ENCODE measurements at places on chromosomes 16 and 17. TPM values are rescaled to one million over a fixed set of nuclear protein-coding genes. Genes with fewer than 3 reads are reported as not detected.

DNA sequence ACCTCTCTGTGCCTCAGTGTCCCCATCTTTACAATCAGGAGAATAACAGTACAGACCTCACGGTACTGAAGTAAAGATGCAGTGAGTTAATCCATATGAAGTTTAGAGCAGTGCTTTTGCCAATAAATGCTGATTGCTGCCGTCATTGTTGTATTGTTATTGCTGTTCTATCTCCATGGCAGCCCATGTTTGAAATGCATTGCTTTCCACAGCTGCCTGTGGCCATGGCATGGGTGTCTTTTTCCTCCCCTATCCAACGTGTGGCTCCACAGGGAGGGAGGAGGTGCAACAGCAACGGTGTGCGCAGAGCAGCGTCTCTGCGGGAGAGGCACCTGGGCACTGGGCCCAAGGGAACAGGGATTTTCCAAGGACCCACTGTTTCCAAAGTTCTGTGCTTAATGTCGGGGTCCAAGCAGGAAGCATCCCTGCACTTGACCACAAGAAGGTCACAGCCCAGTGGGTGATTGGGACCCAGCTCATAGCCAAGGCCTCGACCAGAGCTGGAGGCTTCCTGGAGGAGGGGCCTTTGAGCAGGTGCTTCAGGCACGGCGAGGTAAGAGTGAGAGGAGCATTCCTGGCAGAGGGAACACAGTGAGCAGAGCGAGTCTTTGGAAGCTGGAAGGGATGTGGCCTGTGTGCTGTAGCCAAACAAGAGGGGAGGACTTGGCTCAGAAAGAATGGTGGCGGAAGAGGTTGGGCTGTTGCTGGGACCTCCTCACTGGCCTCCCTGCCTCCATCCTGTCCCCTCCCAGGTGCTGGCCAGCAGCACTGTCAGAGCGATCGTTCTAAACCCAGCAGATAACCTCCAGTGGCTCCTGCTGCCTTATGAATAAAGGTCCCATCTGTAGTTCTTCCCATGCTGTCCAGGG, 3.9 kb downstream of the RAI1 start:
- DNase-seq: no peak

The C1QTNF8 gene
- total RNA-seq: not detected

DNA sequence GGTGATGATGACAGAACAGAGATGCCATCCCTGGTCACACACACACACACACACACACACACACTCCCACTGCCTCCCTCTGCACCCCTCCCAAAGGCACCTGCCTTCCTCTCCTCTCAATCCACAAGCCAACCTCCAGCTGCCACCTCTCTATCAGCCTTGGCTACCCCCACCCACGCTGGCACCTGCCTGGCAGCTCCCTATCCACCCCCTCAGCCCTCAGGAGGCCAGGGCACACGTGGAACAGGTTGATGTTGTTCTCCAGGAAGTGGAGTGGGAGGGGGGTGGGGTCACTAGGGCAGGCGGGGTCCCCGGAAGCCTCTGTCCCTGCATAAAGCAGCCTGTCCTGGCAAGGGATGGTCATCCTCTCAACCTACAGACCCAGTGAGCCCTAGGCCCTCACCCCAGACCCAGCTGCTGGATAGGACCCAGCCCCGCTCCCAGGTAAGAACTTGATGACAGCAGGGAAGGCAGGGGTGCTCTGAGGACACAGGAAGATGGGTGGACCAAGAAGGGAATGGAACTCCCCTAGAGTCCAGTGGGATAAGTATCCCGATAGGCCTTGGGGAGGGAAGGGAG, at the start of gene GSDMA:
TSS of gene GSDMA (plus strand) at position 363 of the 579 bp plus-strand sequence. CDS start 2,684 bp downstream, outside the sequence.
- no peak for DNase-seq

GRCh38 chr17:48246612-48247011, 139.0 kb downstream of the SNX11 start:
- no peak for DNase-seq

DNA sequence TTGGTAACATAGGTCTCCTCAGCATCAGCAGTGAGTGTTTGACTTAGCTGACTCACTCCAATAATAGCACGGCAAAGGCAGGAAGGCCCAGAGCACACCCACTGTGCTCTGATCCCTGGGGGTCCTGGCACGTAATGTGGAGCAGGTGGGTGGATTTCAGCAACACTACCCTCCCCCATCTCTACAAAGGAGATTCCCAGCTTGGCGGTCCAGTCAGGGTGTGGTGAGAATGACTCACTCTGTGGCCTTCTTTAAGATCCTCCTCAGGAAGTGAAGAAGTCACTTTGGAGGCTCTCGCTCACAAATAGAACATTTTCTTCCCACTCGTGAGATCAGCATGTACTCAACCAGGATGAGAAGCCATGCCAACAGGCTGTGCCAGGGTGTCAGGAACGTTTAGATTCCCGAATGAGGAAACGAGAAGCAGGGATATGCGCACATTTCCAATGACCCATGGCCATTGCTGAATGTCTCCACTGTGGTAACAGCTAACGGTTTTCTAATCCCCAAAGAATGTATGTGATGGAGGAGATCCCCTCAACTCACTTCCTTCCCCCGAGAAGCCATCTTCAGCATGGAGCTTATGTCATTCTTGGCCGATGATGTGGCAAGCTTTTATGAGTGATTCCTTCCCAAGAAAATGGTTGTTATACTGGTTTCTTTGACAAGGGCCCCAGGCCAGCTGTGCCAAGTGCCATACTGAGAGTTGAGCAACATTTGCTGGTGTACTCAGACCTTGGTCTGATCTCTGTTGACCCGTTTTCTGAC, 365.2 kb downstream of the C16orf95 start:
- DNase-seq: no peak

GRCh38 chr16:89624777-89625761, 11.6 kb downstream of the DPEP1 start:
- no peak for DNase-seq

DNA sequence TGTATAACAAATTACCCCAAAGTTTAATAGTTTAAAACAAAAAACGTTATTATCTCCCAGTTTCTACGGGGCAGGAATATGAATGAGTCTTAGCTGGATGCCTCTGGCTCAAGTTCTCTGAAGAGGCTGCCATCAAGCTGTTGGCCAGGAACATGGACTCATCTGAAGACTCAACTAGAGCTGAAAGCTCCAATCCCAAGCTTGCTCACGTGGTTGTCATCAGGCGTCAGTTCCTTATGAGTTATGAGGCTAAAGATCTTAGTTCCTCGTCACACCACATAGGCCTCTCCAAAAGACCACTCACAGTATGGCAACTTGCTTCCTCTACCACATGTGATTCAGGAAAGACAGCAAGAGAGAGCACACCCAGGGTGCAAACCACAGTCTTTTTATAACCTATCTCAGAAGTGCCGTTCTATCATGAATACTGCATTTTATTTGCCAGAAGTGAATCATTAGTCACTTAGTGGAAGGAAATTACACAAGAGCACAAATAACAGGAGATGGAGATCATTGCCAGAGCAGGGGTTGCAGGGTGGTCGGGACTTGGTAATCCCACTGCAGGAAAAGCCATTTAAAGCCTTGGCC, 48.7 kb upstream of the NLK start:
- no peak for DNase-seq

The SHCBP1 gene
- 0.99 TPM for total RNA-seq

- DNase-seq: no peak
Measured at GRCh38 chr16:49585143-49585832, 211.7 kb downstream of the C16orf78 start.

- no peak for DNase-seq
Measured at GRCh38 chr16:55915096-55915827, 40.1 kb upstream of the CES5A start.

DNA sequence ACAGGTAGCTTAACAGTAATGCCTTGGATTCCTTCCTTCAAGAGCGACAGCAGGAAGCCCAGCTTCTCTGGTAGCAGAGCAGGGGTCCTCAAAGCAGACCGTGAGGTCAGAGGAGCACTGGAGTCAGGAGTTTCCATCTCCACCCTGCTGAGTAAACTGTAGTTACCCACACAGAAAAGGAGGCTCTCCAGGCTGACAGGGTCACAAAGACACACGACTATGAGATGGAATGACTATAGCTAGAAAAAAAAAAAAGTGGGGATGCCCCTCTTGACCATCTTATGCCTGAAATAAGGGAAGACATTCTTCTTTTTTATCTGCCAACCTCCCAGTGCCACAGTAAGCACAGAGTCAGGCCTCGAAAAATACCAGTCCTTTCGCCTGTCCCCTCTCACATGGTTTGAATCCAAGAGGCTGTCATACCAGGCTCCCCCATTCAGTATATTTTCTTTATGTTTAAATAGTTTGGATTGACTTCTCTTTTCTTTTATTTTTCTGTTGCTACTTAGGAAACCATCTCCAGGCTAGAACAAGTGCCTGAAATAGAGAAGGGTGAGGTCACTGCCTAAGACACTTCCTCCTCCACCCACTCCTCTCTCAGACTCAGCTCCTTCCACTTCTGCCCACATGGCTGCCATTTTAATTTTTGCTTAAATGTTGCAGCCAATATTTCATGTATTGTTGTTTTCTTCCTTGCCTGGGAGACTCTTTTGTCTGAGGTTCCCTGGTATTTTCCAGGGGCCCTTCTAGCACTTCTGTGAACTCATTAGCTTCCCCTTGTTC, 707.4 kb downstream of the MAF start:
- DNase-seq: no peak

DNA sequence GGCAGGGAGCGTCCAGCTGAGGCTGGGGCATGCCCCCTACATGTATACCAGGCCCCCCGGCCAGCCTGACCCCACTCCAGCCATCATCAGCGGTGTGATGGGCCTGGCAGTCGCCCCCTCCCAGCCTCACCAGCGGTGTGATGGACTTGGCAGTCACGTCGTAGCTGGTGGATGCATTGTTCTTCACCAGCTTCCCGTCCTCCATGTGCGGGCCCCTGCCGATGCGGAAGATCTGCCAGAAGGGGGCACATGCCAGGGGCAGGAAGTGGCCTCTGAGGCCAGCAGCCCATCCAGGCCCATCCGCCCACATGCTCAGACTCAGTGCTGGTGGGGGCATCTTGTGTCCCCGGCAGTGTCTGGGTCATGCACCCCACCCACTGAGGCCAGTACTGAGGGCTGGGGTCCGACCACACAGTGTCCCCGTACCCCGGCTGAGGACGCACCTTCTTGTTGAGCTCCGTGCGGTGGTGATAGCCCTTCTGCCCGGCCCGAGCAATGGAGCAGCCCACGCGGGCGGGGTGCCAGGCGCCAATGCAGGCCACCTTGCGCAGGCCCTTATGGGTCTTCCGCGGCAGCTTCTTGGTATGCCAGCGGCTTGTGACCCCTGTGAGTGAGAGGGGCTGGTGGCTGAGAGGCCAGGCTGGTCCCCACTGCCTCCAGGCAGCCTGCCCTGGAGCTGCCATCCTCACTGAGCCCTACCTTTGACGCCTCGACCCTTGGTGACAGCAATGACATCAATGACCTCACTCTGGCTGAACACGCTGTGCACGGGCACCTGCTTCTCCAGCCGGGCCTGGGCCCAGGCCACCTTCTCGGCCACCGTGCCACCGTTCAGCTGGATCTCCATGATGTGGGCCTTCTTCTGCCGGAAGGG, 3.7 kb upstream of the MSRB1 start:
- DNase-seq: peak; percentile 39

- DNase-seq: no peak
Measured at GRCh38 chr17:1322014-1322428, 42.6 kb downstream of the TRARG1 start.

The TNFSF12 gene
- total RNA-seq: 30.6 TPM

DNA sequence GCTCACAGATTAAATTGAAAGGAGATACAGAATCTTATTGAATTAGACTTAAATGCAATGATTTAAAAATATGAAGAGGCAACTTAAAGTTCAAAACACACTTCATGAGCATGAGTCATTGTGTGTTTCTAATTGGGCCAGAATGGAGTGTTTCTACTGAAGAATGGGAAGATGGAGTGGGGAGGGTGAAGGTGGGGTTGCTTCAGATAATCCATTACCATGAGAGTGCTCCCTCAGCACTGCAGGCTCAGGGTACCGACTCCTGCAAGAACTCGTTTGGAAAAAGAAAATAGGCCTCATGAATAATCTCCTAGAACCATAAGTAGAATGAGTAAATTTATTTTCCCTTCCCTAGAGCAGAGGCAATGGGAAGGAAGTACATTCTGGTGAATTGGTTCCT, 372.8 kb downstream of the TOX3 start:
- no peak for DNase-seq

The PRAC2 gene
- total RNA-seq: not detected

DNA sequence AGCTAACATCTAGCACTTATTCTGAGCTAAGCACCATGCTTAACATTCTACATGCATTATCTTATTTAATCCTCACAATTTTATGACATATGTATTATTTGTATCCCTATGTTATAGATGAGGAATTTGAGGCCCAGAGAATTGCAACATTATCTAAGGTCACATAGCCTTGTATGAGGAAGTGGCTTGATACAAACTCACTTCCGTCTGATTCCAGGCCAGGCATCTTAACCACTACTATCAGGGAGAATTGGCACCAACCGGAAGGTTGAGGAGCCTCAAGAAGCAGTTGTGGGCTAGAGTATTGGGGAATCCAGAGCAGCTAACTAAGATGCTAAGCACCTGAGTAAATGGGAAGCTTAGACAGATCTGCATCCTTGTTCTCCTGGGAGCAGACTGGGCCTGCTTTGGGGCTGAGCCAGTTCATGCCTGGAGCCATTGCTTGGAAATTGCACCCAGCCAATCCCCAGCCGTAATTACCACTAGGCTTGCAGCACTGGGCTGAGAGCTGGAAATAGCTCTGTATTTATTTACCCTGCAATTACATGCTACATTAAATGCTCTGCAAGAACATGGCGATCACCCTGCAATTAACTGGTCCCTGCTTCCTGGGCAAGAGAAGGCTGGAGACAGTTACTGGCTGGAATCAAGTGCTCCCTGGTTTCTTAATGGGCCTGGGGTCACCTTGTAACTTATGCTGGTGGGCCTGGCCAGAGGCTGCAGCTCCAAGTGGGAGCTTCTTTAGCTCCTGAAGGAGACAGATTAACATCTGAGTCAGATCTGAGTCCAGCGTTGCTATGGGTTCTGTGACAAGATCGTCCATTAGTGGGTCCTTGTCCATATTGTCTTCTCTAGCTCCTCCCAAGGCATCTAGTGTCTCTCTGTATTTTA, 273.1 kb upstream of the CCL2 start:
- no peak for DNase-seq

DNA sequence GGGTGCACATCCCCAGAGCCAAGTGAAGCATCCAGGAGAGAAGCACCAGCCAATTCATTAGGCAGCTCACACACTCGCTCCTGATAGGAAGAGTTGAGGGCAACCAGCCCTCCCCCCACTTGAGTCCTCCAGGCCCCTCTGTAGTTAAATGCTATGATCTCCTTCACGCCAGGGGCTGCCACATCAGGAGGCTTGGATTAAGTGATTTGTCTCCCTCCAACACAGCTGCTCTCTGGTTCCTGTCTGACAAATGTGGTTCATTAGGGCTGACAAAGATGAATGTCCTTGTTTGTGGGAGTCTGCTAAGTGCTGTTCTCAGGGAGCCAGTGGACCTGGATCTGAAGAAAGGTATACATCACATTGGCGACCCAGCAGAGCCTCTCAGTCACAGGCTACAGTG, 94.5 kb upstream of the WSCD1 start:
- DNase-seq: no peak

DNA sequence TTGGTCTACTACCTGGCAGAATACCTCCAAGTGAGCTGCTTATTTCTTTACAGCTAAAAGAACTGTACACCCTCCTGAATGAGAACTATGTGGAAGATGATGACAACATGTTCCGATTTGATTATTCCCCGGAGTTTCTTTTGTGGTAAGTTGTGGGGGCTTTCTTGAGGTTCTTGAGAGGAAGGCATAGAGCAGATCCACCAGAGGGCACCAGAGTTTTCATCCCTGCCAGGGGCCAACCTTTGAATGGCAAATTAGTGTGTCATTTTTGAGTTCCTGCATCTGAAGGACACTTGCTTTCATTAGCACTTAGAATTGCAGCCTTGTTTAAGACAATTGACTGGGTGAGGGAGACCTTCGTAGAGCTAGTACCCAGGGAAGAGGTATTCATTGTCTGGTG, 35.0 kb downstream of the NMT1 start:
- no peak for DNase-seq

All from ureter (tissue), 1 donor.